T-helper 2 cell (primary cell): ENCODE measurements at places on chromosomes 2 and 18.

DNA sequence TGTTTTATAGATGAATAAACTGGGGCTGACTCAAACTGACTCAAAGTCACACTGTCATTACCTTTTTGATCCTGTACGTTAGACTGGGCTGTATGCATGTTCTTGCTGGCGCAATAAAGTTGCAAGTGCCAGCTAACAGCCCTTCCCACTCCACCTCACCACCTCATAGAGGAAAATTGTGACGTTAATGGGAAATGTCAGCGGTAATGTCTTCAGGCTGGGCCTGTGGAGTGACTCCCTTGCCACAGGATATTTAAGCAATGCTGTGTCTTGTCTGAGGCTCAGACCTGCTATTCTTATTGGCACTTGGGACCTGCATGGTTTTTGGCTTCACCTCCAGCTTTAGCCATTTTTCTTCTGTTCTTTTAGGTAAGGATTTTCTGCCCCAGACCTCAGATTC lies 25.2 kb upstream of the CASP10 start:
- no peak for DNase-seq

GRCh38 chr2:181308766-181309515 lies 148.2 kb upstream of the ITGA4 start:
- DNase-seq: no peak

- no peak for DNase-seq
These were observed 9.4 kb downstream of the CTIF start for GRCh38 chr18:48548011-48548771.

- no peak for DNase-seq
These were observed 564.9 kb upstream of the MEX3C start for GRCh38 chr18:51762373-51762772.

DNA sequence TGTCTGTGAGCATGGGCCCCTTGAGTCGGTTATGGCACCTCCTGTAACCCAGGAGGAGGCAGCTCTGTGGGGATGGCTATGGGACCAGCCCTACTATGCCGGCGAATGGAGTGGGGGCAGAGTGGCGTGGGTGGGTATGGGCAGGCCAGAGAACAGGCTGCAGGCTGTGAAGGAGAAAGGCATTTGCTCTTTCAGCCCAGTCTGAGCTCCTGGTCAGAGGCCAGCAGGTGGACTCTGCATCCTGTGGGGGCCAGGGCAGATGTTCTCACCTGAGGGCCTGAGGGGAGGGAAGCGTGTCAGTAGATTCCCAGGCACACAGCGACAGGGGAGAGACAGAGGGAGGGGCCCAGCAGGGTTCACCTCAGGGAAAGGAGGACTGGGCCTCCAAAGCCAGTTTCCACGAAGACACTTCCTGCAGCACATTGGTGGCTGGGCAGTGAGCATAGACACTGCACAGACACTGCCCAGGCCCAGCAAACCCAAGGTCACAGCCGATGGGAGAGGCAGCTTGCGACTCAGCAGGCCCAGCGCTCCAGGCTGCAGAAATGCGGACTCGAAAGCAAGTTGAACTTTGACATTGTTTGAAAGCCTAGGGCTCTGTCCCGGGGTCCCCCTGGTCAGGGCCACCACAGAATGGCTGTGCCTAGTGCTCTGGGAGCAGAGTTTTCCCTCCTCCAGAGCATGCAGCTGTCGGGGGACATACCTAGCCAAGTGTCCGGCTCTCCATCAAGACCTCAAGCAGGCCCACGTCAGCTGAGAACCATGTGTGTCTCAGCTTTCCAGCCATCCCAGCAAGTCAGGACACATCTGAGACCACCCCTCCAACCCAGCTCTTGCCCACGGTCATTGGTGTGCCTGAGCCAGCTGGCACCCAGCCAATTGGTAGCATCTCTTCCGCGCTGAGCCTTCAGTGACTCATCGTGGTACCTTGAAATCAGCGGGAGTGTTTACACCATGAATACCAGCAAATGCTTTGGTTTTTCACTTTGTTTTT lies 53.8 kb downstream of the TGOLN2 start:
- no peak for DNase-seq

DNA sequence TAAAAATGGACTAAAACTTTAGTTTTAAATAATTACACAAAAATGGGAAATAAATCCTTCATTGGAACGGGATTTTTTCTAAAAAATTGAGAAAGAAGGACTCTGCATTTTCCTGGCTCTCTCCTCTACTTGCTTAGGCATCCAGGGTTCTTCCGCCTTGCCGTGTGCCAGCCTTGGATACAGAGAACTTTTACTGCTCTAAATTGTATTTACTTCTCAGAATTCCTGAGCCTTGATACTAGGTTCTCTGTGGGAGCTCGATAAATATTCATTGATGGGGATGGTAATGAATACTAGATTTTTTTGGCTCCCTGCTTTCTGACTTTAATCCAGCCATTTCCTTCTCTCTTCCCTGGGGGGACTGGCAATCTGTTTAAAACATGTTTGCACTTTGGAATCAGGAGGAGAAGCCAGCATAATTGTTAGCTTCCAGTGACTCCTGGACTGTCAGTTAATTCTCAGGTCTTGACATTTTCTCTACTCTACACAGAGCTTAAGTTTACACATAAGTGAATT lies 746.1 kb upstream of the LRRTM1 start:
- DNase-seq: no peak

DNA sequence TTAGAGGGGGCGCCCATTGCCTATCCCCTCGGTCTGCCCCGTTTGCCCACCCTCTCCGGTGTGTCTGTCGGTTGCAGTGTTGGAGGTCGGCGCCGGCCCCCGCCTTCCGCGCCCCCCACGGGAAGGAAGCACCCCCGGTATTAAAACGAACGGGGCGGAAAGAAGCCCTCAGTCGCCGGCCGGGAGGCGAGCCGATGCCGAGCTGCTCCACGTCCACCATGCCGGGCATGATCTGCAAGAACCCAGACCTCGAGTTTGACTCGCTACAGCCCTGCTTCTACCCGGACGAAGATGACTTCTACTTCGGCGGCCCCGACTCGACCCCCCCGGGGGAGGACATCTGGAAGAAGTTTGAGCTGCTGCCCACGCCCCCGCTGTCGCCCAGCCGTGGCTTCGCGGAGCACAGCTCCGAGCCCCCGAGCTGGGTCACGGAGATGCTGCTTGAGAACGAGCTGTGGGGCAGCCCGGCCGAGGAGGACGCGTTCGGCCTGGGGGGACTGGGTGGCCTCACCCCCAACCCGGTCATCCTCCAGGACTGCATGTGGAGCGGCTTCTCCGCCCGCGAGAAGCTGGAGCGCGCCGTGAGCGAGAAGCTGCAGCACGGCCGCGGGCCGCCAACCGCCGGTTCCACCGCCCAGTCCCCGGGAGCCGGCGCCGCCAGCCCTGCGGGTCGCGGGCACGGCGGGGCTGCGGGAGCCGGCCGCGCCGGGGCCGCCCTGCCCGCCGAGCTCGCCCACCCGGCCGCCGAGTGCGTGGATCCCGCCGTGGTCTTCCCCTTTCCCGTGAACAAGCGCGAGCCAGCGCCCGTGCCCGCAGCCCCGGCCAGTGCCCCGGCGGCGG lies 1.7 kb downstream of the MYCN start:
- no peak for DNase-seq

- DNase-seq: no peak
These were observed 220.6 kb upstream of the LRRTM1 start for GRCh38 chr2:80525152-80525551.

DNA sequence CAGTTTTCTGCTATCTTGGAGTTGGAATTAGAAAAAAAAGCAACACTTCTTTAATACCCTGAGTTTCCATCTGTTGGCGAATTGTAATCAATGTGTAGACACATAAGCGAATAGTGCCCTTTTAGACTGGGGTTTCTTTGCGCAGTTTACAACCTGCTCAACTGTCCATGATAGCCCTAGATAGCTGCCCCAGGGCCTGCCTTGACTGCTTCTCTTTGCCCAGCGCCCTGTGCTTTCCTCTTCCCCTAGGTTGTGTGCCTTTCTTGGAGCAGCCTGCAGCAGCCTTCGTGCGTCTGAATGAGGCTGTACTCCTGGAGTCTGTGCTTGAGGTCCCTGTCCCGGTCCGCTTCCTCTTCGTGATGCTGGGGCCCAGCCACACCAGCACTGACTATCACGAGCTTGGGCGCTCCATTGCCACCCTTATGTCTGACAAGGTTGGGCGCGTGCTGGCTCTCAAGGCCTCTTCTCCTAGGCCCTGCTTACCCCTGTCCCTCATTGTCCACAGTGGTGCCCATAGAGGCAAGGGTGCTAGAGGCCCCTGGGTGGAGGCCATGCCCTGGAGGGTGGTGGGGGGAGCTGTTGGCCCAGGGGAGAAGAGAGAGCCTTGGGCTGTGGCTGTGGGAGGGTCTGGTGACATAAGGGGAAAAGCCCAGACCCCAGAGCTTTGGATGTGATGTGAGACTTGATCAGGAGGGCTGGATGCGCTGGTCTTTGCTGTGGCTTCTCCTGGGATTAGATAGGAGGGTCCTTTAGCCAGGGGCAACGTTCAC lies 6.9 kb downstream of the SLC4A3 start:
- no peak for DNase-seq

GRCh38 chr2:149885946-149886345 lies 298.4 kb upstream of the MMADHC start:
- DNase-seq: no peak

- DNase-seq: no peak
These were observed 8.1 kb upstream of the CCL20 start for GRCh38 chr2:227805578-227805977.

DNA sequence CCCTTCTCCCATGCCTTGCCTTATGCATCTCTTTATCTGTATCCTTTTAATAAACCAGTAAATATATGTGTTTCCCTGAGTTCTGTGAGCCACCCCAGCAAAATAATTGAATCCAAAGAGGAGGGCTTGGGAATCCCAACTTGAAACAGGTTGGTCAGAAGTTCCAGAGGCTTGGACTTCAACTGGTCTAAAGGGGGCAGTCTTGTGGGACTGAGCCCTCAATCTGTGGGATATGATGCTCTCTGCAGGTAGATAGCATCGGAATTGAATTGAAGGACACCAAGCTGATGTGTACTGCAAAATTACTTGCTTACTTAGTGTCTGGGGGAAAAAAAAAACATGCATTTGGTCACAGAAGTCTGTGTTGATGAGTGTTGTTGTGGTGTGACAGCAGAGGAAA lies 1033.5 kb upstream of the TMEFF2 start:
- DNase-seq: no peak

DNA sequence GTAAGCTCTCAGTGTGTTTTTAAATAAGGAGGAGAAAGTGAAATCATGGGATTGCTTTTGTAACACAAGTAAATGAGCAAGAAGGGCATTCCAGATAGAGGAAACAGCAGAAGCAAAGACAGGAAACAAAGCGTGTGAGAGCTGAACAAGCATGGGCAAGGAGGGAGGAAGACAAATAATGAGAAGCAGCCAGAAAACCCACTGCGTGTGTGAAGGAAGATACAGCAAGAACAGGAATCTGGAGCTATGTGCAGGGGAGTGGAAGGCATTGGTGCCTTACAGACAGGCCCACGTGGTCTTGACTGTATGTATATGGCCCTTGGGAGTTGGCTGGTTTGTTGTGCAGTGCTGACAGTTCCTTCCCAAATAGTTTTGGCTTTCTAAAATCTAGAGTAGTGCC lies 88.6 kb downstream of the AAK1 start:
- no peak for DNase-seq

GRCh38 chr2:157447741-157448140 lies 3.9 kb upstream of the CYTIP start:
- peak; percentile 44 for DNase-seq

DNA sequence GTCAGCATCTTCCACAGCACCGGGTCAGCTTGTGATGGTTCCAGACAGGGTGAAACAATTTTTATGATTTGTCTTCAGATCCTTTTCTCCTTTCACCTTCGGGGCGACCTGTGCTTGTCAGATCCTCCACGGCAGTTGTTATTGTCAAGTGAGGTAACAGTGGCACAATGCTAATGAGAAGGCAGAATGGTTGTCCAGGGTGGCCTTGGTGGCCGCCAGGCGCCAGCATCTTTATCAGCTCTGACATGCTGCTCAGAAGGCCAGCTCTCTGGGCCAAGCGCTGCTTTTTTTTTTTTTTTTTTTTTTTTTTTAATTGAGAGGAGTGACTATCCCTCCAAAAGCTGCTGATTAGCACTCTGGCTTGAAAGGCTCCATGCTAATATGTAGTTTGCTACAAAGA lies 52.3 kb upstream of the MGAT5 start:
- no peak for DNase-seq

DNA sequence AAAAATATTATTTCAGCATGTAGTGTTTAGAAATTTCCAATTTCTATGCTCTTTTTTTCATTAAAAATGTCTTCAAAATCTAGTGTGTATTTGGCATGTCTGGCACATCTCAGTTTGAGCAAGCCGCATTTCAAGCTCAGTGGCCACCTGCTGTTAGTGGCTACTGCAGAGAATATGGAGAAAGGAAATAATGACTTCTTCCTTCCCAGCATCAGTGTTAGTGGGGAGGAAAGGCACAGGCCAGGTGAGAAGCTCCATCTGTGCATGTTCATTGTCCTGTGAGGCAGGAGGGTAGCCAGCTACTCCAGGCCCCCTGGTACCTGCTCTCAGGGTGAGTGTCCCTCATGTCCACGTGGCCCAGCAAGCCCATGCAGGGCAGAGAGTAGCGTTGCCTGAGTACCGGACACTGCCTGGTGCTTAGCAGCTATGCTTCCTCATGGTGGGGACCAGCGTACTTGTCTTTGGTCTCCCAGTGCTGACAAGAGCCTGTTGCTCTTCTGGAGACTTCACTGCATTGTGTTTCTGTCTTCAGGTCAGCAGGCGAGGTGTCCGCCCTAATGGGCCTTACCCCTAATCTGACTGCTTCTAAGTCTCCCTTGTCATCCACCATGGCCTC lies 67.4 kb upstream of the CHMP1B start:
- no peak for DNase-seq

DNA sequence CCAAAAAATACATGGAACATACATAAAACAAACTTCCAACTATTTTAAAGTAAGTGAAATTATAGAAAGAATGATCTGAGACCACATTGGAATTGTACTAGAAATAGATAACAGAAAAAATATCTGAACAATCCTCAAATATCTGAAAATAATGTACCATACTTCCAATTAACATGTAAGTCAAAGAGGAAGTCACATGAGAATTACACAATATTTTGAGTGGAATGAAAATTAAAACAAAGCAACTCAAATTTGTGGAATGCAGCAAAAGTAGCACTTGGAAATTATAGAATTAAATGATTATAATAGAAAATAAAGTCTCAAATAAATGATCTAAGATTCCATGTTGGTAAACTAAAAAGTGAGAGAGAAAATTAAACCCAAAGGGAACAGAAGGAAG lies 38.3 kb upstream of the CTIF start:
- no peak for DNase-seq

DNA sequence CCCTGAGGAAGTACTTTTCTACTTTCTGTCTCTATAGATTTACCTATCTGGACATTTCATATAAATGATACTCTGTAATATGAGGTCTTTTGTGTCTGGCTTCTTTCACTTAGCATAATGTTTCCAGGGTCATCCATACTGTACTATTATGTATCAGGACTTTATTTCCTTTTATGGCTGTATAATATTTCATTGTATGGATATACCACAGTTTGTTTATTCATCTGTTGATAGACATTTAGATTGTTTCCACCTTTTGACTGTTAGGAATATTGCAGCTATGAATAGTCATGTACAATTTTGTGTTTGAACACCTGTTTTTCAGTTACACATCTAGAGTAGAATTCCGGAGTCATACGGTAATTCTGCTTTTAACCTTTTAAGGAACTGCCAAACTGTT lies 73.8 kb downstream of the TMEM185B start:
- DNase-seq: no peak
